Gastroesophageal sphincter (tissue), 4 donors: ENCODE measurements at places on chromosomes 11 and 22. TPM values are rescaled to one million over a fixed set of nuclear protein-coding genes. Genes with fewer than 3 reads are reported as not detected.
A peak's percentile ranks its signal among the peaks of the same experiment; 100 is the strongest.

Gene OR51B4
- not detected for total RNA-seq

- H3K4me3 ChIP-seq: no peak overlapping the region
- H3K36me3 ChIP-seq: no peaks in the 10 kb centered on the region
- H3K27me3 ChIP-seq: peaks cover under 1% of the 10 kb centered on the region
- H3K4me1 ChIP-seq: no peaks in the 10 kb centered on the region
- no peak for ATAC-seq
Measured at GRCh38 chr22:27558658-27559371, 242.7 kb downstream of the MN1 start.

- ATAC-seq: peak; percentile 58
- H3K4me3 ChIP-seq: no peak overlapping the region
- H3K36me3 ChIP-seq: no peaks in the 10 kb centered on the region
- no peak overlapping the region for H3K27ac ChIP-seq
Measured at GRCh38 chr11:78564490-78565467, 9.9 kb downstream of the NARS2 start.

Gene SLC5A12
- total RNA-seq: not detected

DNA sequence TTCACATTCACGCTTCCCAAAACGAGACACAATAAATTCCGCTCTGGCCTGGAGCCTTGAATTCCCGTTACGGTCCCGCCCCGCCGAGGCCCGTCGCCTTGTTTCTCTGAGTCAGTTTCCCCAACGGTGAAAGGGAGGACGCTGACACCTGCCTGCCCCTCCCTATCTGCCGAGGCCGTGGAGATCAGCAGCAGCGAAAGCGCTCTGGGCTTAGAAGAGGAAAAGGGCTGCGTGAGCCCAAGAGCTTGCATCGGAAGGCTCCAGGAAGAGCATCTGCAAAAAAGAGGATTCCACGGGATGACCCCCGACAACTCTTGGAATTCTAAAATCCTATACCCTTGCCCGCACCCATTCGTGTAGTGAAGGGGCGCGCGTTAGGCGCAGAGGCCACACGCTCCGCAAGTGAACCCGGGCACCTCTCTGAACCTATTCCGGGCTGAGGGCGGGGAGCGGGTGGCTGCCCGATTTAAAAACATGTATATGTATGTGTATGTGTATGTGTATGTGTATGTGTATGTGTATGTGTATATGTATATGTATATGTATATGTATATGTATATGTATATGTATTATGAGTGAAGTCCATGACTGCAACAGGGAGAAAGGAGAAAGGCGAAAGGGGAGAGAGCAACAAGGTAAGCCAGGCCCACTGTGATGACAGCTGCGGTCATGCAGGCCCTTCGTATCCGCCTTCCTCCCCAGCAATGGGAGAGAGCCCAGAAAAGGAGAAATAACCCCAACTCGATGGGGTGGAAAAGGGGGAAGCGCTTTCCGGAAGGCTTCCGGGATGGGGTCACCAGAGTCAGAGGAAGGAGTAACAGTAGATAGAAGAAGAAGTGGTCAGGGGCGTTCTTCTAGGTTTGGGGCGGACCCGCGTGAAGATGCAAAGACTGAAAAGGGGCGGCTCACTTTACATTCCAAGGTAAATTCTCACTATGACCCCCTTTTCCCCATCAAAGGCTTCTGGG, 948 bp upstream of the MRTFA start:
- no peaks in the 10 kb centered on the region for H3K36me3 ChIP-seq
- no peaks in the 10 kb centered on the region for H3K27me3 ChIP-seq
- H3K4me3 ChIP-seq: peak overlapping the region; percentile 98
- H3K27ac ChIP-seq: peak overlapping the region; percentile 32

- H3K27ac ChIP-seq: no peak overlapping the region
- H3K4me3 ChIP-seq: no peak overlapping the region
- ATAC-seq: no peak
- peaks cover 8% of the 10 kb centered on the region for H3K27me3 ChIP-seq
- peaks cover under 1% of the 10 kb centered on the region for H3K4me1 ChIP-seq
Measured at GRCh38 chr11:8239536-8240228, 24.0 kb downstream of the LMO1 start.

DNA sequence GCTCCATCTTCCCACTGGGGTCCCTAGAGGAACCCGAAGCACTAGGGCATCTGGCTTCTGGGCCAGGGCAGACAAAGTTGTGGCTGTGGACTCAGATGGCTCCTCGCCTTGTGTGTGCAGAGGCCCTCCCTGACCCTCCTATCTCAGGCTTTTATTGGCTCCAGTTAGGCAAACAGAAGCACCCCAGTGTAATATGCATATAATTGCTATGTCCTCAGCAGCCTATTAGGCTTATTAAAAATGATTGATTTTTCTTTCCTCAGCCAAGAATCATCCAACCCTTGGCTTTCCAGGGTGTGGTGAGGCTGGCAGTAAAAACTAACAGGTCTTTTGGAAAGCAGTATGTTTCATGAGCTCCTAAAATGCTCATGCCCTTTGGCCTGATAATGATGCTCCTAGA, 22.3 kb downstream of the UPB1 start:
- no peaks in the 10 kb centered on the region for H3K36me3 ChIP-seq
- H3K27me3 ChIP-seq: no peaks in the 10 kb centered on the region
- no peaks in the 10 kb centered on the region for H3K4me1 ChIP-seq

DNA sequence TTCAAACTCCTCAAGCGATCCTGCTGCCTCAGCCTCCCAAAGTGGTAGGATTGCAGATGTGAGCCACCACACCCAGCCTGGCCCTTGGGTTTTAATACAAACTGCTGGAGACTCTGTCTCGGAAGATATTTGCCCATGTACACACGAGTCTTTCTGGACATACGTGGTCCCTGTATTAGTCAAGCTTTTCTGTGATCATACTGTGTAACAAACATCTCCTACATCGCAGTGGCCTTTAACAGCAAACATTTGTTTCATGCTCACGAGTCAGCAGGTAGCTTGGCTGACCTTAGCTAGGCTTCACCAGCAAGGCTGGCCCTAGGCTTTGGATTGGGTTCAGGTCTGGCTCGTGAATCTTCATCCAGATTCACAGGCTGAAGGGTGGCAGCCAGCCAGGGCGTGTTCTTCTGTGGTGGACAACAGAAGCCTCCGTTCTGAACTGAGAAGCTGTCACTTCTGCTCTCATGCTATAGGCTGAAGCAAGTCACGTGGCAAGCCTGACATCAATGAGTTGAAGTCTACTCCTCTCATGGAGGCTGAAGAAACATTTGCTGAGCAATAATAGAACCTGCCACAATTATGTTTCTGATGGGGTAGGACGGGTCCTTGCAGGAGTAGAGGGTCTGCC, 8.8 kb downstream of the KIAA1671 start:
- no peaks in the 10 kb centered on the region for H3K27me3 ChIP-seq
- H3K36me3 ChIP-seq: no peaks in the 10 kb centered on the region
- H3K27ac ChIP-seq: no peak overlapping the region
- ATAC-seq: no peak
- no peaks in the 10 kb centered on the region for H3K4me1 ChIP-seq
- no peak overlapping the region for H3K4me3 ChIP-seq

GRCh38 chr11:131483453-131483852, 113.0 kb downstream of the NTM start:
- no peak overlapping the region for H3K27ac ChIP-seq
- no peaks in the 10 kb centered on the region for H3K36me3 ChIP-seq
- H3K4me3 ChIP-seq: no peak overlapping the region
- ATAC-seq: no peak
- no peaks in the 10 kb centered on the region for H3K4me1 ChIP-seq

DNA sequence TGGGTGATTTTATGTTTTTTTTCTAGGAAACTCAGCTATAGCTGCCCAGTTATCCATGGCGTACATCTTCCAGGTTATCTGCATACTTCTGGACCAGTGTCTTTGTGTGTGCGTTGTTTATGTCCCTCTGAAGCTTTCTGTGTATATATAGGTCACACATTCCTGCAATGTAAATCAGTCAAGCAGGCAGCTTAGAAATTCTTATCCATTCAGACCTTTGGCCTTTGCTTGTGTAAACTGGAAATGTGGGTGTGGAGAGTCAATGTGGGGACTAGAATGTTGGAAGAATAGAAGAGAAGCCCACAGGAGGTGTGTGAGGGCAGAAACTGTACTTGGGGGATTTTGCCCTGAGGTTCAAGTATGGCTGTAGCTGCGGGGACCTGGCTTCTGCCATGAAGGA, 51.7 kb downstream of the BARX2 start:
- H3K27ac ChIP-seq: no peak overlapping the region
- H3K4me1 ChIP-seq: no peaks in the 10 kb centered on the region
- H3K36me3 ChIP-seq: no peaks in the 10 kb centered on the region
- H3K27me3 ChIP-seq: peaks cover 4% of the 10 kb centered on the region
- ATAC-seq: no peak

Gene TRIM3
- 20.9 TPM for total RNA-seq

DNA sequence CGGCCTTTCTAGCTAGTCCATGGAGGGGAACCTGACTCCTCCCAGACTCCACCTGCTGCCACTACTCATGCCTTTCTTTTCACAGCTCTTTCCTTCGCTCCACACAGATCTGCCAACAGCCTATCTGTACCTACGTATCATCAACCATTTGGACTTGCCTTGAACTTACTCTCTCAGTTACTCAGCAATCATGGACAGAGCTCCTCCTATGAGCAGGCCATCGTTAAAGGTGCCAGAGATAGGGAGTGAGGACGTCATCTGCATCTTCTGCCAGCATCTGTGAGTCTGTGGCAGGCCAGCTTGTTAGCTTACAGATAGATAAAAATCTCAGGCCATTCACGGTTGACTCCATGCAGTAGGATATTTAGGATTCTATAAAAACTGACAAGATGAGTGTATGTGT, 162.9 kb upstream of the ZBED5 start:
- H3K4me1 ChIP-seq: no peaks in the 10 kb centered on the region
- H3K36me3 ChIP-seq: no peaks in the 10 kb centered on the region
- H3K27me3 ChIP-seq: no peaks in the 10 kb centered on the region

GRCh38 chr22:25658633-25659032, 83.4 kb upstream of the MYO18B start:
- H3K4me3 ChIP-seq: no peak overlapping the region
- no peak overlapping the region for H3K27ac ChIP-seq
- H3K27me3 ChIP-seq: no peaks in the 10 kb centered on the region
- no peak for ATAC-seq
- H3K36me3 ChIP-seq: no peaks in the 10 kb centered on the region
- no peaks in the 10 kb centered on the region for H3K4me1 ChIP-seq

DNA sequence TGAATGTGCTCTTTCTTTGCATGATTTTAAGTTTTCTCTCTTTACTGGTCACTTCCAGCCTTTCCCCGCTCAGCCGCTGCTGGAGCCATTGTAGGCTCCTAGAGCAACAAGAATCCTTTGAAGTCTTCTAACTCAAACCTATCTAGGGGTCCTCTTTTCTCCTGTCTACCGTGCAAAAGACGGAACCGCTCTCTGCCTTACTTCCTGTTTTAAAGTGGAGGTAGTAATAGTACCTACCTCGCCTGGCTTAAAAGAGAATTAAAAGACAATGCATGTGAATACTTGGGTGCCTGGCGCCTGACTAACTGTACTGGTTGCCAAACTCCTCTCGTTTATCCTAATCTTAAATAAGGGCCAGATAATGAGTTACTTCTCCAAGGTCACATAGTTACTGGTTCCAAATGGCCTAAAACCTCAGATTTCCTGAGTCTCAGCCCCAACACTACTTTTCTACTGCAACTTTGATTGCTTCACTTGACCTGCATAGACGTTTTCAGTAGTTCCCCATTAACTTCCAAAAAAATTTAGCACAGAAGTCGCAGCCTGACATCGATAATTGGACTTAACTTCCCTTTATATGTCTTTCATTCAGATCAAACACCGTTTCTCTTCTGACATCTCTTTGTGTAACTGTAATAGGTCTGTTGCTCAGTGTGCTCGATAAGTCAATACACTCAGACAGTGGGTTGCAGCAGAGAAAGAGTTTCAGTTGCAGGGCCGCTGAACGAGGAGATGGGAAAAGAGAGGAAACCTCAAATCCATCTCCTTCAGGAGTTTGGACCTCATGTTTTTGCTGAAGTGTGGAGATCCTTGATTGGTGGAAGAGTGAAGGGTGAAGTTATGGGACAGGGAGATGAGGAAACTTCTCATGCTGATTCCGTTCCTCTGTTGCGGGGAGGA, 891 bp downstream of the SAMM50 start:
- peak overlapping the region; percentile 83 for H3K27ac ChIP-seq
- peaks cover 13% of the 10 kb centered on the region for H3K27me3 ChIP-seq
- no peaks in the 10 kb centered on the region for H3K36me3 ChIP-seq
- peak overlapping the region; percentile 73 for H3K4me3 ChIP-seq
- no peak for ATAC-seq
- peaks cover 36% of the 10 kb centered on the region for H3K4me1 ChIP-seq

GRCh38 chr22:19903031-19903430, 38.5 kb upstream of the COMT start:
- no peak overlapping the region for H3K4me3 ChIP-seq
- H3K27ac ChIP-seq: no peak overlapping the region
- no peaks in the 10 kb centered on the region for H3K4me1 ChIP-seq
- H3K36me3 ChIP-seq: no peaks in the 10 kb centered on the region

Gene GLYAT
- total RNA-seq: 0.67 TPM

Gene FAM180B
- total RNA-seq: 1.1 TPM

DNA sequence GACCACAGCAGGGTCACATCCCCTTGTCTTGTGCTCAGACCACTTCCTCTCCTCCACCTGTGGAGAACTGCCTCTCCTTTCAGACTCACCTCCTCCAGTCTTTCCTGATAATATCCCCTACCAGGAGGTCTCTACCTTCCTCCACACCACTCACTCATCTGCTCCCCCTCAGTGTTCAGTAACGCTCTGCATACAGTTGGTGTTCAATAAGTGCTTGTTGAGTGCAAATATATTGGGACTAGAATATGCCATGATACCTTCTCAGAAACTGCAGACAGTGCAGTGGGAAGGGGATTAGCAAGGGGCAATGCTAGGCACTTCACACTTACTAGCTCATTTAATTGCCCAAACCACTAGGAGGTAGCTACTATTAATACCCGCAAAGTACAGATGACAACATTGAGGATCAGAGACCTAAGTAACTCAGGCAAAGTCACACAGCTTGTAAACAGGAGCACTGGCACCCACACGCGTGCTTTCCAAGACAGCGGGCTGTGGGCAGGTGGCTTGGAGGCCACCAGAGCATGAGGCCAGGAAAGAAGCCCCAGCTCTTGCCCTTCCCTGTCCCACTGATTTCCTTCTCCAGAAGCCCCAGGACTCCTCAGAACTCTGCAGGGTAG, 8.1 kb upstream of the PDE2A start:
- no peak overlapping the region for H3K27ac ChIP-seq
- H3K4me3 ChIP-seq: no peak overlapping the region
- ATAC-seq: no peak
- H3K36me3 ChIP-seq: no peaks in the 10 kb centered on the region
- peaks cover 49% of the 10 kb centered on the region for H3K4me1 ChIP-seq

- no peaks in the 10 kb centered on the region for H3K4me1 ChIP-seq
- H3K36me3 ChIP-seq: peaks cover 66% of the 10 kb centered on the region
- no peak overlapping the region for H3K27ac ChIP-seq
- no peak for ATAC-seq
Measured at GRCh38 chr22:37957232-37957631, 3.7 kb downstream of the POLR2F start.
